Cortex of kidney (tissue), 1 donor: ENCODE measurements at places on chromosomes 2 and 18.

- no peak for DNase-seq
Observed at GRCh38 chr2:54512663-54513362, 56.7 kb downstream of the SPTBN1 start.

DNA sequence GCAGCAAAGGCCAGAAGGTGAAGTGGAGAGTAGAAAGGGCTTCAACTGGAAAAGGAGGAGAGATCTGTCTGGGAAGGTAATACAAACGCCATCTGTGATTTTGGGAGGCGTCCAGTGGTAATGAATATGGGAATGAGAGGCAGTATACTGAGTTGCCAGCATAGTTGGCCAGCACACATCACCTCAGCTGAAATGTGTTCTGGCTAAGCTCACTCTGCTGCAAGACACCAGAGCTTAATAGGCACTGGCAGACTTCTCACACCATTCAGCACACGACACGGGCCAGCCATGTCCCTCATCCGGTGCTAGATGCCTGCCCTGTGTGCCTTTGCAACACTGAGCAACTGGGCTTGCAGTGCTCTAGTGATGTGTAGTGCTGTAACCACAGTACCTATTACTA is 277.1 kb downstream of the PIEZO2 start:
- DNase-seq = no peak

GRCh38 chr2:46645681-46646162 is 166.4 kb downstream of the TMEM247 start:
- DNase-seq = no peak

- DNase-seq = no peak
Observed at GRCh38 chr2:71778514-71778913, 325.2 kb downstream of the DYSF start.

DNA sequence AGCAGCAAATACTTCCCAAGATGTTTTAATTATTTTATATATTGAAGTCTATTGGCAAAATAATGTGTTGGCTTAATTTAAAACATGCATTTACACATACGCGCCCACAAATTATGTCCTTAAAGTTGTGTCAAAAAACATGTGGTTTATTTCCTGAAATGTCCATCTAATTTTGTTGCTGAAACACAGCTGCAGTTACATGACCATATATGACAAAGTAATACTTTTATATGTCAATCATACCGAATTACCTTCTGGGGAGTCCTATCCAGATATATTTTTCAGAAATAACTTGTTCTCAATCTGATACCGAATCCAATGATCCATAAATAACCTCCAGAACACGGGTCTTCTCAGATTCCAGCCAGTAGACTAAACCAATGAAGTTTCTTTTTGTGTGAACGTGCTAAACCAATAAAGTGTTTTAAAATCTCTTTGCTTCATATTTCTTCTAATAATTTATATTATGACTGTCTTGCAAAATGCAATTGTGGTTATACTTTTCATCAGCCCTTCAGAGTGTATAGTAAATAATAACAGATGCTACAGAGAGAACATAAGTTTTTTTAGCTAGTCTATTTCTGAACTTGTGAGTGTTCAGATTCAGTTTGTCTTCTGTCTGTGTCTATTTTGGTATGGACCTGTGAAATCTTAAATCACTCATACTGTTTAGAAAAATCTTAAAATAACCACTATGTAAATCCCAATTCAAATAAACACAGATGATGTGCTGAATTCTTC is 2.4 kb downstream of the SCG2 start:
- no peak for DNase-seq

- DNase-seq = no peak
Observed at GRCh38 chr2:71277536-71278103, 50.7 kb upstream of the PAIP2B start.

DNA sequence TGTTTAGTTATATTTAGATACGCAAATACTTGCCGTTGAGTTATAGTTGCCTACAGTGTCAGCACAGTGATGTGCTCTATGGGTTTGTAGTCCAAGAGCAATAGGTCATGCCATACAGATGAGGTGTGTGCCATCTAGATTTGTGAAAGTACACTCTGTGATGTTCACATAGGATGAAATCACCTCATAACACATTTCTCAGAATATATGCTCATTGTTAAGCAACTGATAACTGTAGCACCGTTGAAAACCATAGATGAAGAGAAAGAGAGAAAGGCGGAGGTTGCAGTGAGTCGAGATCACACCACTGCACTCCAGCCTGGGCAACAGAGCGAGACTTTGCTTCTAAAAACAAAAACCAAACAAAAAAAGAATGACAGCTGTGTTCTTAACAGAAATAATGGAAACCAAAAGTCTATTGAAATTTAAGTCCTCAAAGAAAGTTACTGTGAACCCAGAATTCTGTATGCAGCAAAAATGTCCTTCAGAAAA is 9.5 kb downstream of the DGKD start:
- DNase-seq = no peak

GRCh38 chr2:23554054-23554697 is 169.2 kb downstream of the KLHL29 start:
- DNase-seq = no peak

GRCh38 chr2:12399240-12399639 is 317.5 kb upstream of the TRIB2 start:
- no peak for DNase-seq

- DNase-seq = no peak
Observed at GRCh38 chr2:130355172-130355577, 681 bp upstream of the PTPN18 start.

DNA sequence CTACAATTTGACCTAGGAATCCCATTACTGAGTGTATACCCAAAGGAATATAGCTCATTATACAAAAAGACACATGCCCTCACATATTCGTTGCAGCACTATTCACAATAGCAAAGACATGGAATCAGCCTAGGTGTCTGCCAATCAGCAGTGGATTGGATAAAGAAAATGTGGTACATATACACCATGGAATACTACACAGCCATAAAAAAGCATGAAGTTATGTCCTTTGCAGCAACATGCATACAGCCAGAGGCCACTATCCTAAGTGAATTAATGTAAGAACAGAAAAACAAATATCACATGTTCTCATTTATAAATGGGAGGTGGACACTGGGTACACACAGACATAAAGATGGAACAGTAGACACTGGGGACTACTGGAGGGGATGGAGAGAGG is 54.0 kb downstream of the GREB1L start:
- no peak for DNase-seq

DNA sequence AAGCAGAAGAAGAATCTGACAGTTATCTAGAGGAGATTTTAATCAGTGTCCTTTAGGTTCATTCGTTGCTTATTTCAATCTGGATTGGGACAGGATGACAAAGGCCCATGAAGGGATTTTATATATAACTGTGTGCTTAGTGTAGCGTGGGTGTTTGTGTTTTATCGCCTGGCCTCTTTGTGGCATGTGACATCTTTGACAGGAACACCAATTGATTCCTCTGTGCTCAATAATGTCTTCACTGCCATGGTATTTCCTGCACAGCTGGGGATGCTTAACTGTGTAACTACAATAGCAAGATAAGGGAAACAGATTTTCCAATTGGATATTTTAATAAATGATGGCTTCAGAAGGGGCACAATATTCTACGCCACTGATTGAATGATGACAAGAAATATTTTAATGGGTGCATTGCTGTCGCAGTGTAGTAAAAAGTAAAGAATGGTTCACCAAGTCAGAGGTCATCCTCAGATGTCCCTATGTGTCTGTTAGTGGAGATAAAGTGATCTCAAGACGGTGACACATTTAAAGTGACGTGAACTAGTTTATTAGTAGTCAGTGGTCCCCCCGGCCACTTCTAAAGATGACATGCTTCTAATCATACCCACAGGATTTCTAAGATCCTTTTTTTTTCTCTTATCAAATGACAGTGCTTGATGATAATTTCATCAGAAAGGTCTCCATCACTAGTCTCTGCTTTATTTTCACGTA is 160.4 kb downstream of the AGAP1 start:
- no peak for DNase-seq

- DNase-seq = no peak
Observed at GRCh38 chr2:160114020-160114419, 51.6 kb upstream of the PLA2R1 start.

GRCh38 chr18:34723143-34723542 is 13.0 kb downstream of the DTNA start:
- no peak for DNase-seq
